Smooth muscle cell of the brain vasculature (primary cell): ENCODE measurements at places on chromosomes 11 and 22.

DNA sequence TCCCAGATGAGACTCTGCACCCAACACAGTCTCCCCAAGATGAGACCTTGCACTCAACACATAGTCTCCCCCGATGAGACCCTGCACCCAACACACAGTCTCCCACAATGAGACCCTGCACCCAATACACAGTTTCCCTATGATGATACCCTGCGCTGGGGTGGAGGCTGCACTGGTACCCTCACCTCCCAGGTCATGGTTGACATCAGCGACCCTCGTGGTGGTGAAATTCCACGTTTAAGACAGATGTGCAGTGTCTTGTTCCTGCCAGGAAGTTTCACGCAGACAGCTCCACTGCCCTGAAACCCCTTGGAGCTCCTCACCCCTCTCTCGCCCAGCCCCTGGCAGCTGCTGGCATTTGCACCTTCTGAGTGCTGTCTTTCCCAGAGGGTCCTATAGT is 9.5 kb downstream of the MUC5AC start:
- DNase-seq = no peak

DNA sequence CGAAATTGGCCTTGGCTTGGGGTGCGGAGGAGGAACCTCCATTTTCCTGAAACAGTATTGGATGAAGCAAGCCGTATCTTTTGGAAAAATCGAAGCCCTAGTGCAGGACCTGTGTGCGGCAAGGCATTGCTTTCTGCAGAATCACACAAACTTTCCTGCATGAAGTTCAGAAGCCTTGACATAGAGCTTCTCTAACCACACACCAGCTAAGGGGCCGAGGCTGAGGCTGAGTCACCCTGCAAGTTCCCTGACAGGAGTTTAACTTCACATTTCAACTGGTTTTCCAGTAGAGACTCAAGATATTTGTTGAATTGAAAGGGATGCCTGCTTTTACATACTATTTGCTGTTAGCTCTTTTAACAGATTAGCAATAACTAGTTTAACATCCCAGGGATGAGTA is 67.8 kb downstream of the TCF20 start:
- DNase-seq = no peak

DNA sequence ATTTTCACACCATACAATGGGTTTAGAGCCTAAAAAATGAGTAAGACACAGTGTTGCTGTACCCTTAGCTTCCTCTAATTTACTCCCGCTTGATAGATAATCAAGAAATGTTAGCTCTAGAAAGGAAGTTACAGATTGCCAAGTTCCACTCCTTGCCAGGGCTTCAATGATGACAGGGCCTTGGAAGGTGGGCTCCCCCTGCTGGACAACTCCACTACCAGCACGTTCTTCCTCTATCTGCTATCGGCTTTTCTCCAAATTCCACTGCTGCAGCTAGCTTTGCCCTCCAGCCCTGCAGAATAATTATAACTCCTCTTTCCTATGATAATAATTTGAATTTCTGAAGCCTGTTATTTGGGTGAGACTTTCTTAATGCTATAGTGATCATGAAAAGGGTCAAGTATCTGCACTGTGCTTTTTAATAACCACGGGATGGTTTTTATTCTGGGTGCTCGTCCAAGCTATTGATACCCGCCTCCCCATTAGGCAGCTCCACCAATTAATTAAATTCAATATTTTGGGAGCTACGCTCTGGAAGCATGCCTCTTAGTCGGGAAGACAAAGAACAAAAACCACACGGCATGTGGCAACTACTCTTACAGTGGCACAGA is 9.0 kb downstream of the SYN3 start:
- peak; percentile 24 for DNase-seq

- no peak for DNase-seq
Measured at GRCh38 chr11:92447586-92447985, 223.0 kb downstream of the FAT3 start.

- DNase-seq = no peak
Measured at GRCh38 chr11:109865548-109866186, 227.5 kb upstream of the ZC3H12C start.

GRCh38 chr11:12789596-12790215 is 115.5 kb downstream of the TEAD1 start:
- DNase-seq = no peak

DNA sequence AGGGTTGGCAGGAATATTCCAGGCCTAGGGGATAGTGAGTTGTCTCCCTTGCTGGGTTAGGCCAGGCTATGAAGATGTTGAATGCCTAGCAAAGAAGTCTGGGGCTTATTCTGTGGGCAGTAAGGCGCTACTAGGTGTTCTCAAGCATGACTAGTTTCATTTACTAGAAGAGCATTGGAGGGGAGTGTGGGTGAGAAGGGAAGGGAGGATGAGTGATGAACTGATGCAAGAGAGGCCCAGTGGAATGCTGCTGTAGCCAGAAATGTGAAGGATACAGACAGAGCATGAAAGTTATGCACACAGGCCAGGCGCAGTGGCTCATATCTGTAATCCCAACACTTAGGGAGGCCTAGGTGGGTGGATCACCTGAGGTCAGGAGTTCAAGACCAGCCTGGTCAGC is 33.5 kb downstream of the POU2F3 start:
- no peak for DNase-seq

DNA sequence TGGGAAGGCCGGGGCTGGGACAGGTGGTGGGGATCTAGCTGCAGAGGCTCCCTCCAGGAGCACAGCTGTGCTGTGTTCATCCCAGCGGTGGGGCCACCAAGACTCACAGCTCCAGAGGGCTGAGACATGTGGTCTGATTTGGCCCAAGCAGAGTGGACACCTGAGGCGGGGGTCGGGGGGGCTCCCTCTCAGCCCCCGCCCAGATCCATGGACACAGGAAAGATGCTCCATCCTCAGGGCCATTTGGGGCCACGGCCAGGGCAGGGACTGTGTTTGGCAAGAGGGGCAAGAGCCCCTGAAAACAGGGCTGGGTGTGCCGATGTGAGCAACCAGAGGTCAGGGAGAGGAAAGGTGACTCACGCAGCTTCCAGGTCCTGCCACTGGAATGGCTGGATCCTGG is 219.4 kb downstream of the BRD1 start:
- no peak for DNase-seq

- DNase-seq = peak; percentile 86
Measured at GRCh38 chr11:12170984-12171383, 60.6 kb downstream of the MICAL2 start.

GRCh38 chr11:59899532-59899931 is 20.9 kb downstream of the OOSP3 start:
- DNase-seq = no peak

DNA sequence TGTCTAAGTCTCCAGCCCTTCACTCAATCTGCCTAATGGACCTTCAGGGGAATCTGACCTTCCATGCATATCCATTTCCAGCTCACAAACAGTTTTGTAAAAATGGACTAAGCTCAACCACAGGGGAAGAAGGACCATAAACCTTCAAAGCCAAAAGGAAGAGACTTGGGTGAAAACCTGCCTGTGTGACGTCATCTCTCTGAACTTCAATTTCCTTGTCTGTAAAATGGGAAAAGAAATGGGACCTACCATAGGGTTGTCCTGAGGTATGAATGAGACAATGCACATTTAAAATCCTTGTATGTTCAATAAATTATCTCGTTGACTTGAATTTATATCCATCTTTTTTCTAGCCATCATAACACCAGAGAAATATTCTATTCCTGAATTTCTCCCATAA is 370.7 kb downstream of the INSC start:
- DNase-seq = no peak

DNA sequence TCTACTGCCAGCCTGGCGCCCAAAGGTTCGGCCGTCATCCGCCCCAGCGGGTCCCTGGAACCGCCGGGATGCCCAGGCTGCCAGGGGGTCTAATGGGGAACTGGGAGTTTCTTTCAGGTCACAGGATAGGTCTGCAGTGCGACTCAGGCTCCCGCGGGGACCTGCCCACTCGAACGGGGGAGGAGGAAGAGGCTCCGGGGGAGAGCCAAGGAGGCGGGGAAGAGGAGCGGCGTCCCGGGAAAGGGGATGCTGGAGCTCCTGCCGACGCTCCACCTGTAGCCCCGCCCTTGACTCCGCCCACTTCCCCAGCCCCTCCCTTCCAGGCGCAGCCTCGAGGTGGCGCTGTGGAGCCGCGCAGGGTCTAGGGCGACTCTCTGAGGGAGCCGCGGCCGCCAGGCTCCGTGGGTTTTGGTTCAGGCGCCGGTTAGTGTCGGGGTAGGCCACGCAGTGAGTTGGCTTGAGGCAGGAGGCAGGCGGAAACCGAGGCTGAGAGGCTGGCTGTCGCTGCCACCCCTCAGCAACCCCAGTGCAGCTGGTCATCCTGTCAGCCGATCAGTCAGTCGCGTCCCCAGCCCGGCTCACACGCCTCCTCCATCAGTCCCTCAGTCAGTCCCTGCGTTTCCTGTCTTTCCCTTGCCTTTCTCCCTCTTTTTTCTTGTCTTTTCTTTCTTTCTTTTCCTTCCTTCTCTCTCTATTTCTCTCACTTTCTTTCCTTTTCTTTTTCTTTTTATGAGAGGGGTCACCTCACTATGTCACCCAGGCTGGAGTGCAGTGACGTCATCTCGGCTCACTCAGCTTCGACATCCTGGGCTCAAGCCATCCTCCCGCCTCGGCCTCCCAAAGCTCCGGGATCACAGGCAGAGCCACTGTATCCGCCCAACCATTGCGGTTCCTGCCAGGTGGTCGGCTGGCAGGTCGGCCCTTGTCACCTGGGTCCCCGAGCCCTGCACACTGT is 26.4 kb downstream of the YWHAH start:
- no peak for DNase-seq

DNA sequence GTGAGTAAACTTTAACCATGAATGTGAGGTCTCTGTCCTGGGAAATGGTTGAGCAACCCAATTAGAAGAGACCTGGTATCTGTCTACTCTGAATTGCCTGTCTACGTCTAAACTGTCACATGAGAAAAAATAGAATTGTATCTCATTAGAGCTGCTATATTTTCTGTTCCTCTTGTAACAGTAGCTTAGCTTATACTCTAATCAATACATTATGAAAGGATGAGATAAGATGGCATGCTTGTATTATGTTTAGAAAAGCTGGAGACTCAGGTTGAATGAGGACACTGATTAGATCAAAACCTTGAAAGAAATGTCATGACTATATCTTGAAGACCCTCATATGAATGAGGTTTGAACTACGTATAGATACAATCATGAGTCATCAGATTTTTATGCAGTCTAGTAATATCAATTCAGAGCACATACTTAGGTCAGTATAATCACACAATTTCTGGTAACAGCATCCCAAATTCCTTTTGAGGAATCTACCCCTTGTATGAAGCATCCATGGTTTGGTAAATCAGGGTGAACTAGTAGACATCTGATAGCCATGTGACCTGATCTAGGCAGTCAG is 561.5 kb upstream of the CHORDC1 start:
- no peak for DNase-seq

GRCh38 chr11:14854057-14854456 is 38.0 kb downstream of the CYP2R1 start:
- DNase-seq = no peak

GRCh38 chr11:106875013-106875412 is 143.3 kb downstream of the GUCY1A2 start:
- DNase-seq = no peak

DNA sequence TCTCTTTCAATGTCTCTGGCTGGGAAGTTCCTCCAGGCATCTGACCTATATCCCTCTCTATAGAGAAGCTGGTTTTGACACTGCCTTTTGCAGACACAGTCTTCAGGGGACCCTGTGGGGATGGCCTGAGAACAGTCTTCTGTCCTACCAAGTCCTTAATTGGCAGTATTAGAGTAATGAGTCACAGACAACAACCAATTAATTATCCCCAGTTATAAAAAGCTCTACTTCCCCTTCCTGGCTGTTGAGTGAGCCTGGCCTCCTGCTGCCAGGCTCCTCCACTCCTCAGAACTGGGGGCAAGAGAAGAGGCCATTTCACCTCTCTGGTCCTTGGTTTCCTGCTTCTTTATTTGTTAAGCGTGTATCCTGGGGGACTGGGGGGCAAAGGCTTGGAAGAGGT is 41.2 kb upstream of the KLHL35 start:
- DNase-seq = no peak

- DNase-seq = no peak
Measured at GRCh38 chr11:17397311-17398002, 9.0 kb upstream of the KCNJ11 start.

- DNase-seq = no peak
Measured at GRCh38 chr11:75056814-75057213, 39.9 kb downstream of the OR2AT4 start.

GRCh38 chr22:20186183-20186870 is 35.5 kb upstream of the CCDC188 start:
- no peak for DNase-seq

GRCh38 chr22:38098410-38099249 is 11.9 kb downstream of the BAIAP2L2 start:
- DNase-seq = no peak

DNA sequence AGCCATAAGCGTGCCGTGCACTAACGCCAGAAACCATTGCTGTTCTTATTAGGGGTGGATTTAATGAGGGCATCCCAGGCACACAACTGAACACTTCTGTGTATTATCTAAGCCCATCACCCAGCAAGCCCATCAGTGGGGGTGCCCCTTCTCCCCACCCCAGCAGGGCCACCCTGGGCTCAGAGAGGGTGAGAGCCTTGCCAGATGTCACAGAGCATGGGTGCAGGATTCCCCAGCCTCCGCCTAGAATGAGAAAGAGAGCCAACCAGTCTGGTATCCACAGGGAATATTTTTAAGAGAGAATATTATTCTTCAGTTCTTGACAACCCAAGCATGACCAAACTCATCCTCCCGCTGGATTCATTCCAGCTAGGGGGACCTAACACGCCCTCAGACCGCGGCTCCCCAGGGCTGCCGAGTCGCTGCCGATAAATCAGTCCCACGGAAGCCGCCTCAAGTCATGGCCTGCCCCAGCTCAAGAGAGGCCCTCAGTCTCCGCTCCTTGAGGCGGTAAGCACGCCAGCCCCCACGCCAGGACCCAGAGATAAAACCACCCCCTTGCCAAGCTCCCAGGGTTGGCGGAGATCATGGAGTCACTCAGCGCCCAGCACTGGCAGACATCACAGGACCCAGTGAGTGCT is 47.2 kb downstream of the MN1 start:
- no peak for DNase-seq

DNA sequence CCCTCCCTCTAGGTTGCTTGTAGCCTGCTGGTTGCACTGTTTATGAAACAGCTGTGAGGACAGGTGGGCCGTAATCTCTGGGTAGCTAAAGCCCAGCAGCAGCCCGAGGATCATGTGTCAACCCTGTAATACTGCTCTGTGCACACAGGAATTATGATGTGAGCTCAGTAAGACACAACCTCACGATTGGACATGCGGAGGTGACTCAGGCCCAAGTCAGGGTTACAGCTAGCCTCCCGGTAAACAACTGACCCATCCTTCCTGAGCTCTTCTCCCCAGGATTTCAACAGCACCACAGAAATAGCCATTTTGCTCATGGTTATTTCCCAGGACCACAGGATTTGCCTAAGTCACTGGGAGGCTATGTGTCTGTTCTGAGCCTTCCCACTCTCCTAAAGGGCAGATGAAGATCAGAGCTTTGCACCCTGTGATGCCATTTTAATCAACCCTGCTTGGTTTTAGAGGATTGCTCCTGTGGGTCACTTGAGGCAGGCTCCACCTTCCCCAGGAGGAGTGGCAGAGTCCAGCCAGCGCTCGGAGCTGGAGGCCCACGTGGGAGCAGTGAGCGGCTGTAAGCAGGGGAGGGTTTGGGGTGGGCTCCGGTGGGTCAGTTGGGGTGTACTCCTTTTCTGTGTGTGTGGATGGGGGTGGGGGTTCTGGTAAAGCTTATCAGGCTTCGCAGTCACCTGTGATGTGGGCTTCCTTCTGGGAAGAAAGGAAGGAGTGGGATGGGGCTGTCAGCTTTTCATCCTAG is at the start of gene AMPD3:
Gene AMPD3, plus strand, starts transcription at position 387 of the 754 bp plus-strand sequence. CDS start 6,256 bp downstream, outside the sequence.
- peak; percentile 78 for DNase-seq

- DNase-seq = no peak
Measured at GRCh38 chr22:48628891-48629543, 1198.7 kb downstream of the BRD1 start.

- DNase-seq = no peak
Measured at GRCh38 chr11:12942157-12942556, 67.0 kb upstream of the RASSF10 start.
